Activated naive CD4-positive, alpha-beta T cell treated with Interleukin-2 at 50 U/mL for 16 hours (primary cell): ENCODE measurements at places on chromosomes 3 and 15.

- DNase-seq, result no peak
Observed at GRCh38 chr3:69179740-69180372, 57.5 kb upstream of the LMOD3 start.

DNA sequence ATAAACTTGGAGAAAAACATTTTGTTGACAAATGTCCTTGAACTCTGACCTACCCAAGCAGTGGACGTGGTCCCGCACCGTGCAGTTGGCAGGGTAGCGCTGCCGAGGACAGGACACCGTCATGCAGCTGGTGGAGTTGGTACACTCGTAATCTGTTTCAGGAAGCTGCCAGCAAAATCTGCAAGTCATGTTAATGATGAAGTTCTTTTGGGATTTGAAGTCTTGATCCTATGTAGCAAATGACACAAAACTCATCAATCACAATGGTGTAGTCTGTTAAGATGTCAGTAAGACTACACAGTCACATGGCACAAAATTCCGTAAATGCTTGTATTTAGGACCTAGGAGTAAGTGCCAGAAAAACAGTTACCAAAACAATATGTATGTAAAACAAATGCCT lies 5.5 kb downstream of the TM2D3 start:
- no peak for DNase-seq

GRCh38 chr15:97140216-97140615 lies 809.7 kb downstream of the NR2F2 start:
- DNase-seq, result no peak

GRCh38 chr3:169661361-169662131 lies 2.0 kb downstream of the MECOM start:
- DNase-seq, result no peak

GRCh38 chr15:93378558-93378957 lies 289.5 kb upstream of the RGMA start:
- DNase-seq, result no peak

DNA sequence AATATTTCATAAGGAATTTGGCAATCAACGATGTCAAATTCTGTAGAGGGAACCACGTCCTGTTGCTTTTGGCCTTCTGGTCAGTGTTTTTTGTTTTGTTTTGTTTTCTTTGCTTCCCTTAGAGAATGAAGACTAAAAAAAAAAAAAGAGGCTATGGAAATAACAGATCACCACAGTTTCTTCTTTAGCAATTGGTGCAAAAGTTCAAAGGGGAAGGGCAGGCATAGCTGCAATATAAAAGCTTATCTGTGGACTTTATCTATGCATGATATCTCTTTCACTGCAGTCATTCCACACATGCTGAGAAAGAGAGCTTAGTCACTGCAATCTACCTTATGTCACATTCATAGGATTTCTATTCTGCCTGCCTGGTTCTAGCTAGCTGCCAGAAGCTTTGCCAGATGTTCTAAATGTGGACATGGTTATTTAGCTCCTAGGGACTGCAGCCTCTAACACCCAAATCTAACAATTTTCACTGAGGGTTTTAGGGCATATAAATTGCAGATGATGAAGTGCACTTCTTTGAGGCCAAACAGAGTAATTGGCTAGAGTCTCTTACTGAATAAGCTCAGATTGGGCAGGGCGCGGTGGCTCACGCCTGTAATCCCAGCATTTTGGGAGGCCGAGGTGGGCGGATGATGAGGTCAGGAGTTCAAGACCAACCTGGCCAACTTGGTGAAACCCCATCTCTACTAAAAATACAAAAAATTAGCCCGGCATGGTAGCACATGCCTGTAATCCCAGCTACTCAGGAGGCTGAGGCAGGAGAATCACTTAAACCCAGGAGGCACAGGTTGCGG lies 637.2 kb downstream of the NTRK3 start:
- DNase-seq, result no peak

- DNase-seq, result no peak
Observed at GRCh38 chr3:119492128-119492527, 6.2 kb upstream of the TIMMDC1 start.
